WTC11 (cell line): ENCODE measurements at places on chromosomes 12 and 14. TPM values are rescaled to one million over a fixed set of nuclear protein-coding genes. Genes with fewer than 3 reads are reported as not detected.
A peak's percentile ranks its signal among the peaks of the same experiment; 100 is the strongest.

DNA sequence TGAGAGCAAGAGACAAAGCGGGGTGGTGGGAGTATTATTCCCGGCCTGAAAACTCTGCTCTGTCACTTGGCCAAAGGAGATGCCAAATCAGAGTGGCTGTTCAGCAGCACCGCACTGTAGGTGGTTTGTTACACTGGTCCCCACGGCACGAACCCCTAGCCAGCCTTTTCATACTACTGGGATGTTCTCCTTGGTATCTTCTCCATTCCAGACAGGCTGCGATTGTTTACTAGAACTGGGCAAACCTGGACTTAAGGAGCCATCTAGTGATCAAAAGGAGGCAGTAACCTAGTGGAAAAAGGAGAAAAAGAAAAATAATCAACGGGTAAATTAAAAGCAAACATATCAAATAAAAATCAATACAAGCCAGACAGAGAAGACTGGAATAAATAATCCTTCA, 58.9 kb upstream of the TMTC2 start:
- no peaks in the 10 kb centered on the region for H3K4me1 ChIP-seq
- H3K27me3 ChIP-seq = no peaks in the 10 kb centered on the region
- H3K36me3 ChIP-seq = no peaks in the 10 kb centered on the region
- no peak overlapping the region for H3K27ac ChIP-seq

DNA sequence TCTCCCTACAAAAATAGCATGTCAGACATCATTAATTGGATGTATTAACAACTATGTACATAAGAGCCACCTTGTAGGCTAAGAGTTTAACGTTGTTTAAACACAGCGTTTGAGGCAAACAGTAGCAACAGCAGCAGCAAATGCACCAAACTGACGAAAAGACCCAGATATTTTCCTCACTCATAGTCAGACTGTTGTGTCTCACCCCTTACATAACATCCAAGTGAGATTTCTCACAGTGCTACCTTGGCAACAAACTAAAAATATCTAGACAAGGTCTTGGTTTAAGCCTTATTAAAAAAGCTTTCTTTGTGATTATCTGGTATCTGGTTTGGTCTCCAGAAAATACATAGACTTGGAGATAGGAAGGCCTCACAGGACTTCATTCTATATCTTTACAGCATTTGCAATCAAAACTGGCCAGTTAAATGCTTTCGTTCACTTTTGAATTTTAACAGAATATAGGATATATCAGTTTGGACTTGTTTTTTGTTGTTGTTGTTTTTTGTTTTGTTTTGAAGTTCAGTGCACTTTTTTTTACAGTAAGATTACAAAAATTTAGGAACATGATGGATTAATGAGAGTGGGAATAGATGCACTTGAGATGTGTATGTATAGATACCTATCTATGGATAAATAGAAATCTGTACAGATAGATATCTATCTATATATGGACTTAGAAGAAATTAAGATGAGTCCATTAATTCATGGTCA, 4.1 kb downstream of the BHLHE41 start:
- H3K36me3 ChIP-seq = no peaks in the 10 kb centered on the region
- peaks cover 66% of the 10 kb centered on the region for H3K4me1 ChIP-seq
- H3K4me3 ChIP-seq = peak overlapping the region; percentile 76
- peaks cover 61% of the 10 kb centered on the region for H3K27me3 ChIP-seq
- no peak overlapping the region for H3K27ac ChIP-seq

- H3K4me3 ChIP-seq = no peak overlapping the region
- no peaks in the 10 kb centered on the region for H3K4me1 ChIP-seq
- H3K36me3 ChIP-seq = no peaks in the 10 kb centered on the region
- peaks cover 87% of the 10 kb centered on the region for H3K27me3 ChIP-seq
- no peak overlapping the region for H3K27ac ChIP-seq
Observed at GRCh38 chr14:24315807-24316596, 4.7 kb downstream of the LTB4R start.

DNA sequence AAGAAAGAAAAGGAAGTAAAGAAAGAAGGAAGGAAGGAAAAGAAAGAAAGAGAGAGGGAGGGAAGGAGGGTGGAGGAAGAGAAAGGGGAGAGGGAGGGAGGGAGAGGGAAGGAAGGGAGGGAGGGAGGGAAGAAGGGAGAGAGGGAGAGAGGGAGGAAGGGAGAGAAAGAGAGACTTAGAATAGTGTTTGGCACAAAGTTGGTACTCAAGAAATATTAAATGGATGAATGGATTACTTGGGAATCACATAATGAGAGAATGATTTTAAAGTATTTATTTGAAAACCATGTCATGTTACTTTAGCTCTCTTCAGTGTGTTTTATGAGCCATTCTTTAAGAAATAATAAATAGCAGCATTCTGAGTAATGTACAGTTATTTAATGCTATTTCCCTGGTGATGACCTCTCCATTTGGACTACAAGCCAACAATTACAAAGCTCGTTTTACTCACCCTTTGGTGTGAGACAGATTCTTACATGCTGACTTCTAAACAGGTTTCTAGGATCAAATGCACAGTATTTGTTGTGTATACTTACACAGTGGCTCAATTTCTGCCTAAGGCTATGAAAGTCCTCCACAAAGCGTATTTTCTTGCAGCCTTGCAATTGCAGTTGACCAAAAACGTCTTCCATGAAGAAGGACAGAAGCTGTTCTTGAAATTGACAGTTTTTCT, 861 bp downstream of the IL26 start:
- DNase-seq = no peak
- H3K27ac ChIP-seq = no peak overlapping the region
- H3K4me3 ChIP-seq = no peak overlapping the region
- H3K4me1 ChIP-seq = peaks cover 11% of the 10 kb centered on the region
- H3K27me3 ChIP-seq = no peaks in the 10 kb centered on the region

DNA sequence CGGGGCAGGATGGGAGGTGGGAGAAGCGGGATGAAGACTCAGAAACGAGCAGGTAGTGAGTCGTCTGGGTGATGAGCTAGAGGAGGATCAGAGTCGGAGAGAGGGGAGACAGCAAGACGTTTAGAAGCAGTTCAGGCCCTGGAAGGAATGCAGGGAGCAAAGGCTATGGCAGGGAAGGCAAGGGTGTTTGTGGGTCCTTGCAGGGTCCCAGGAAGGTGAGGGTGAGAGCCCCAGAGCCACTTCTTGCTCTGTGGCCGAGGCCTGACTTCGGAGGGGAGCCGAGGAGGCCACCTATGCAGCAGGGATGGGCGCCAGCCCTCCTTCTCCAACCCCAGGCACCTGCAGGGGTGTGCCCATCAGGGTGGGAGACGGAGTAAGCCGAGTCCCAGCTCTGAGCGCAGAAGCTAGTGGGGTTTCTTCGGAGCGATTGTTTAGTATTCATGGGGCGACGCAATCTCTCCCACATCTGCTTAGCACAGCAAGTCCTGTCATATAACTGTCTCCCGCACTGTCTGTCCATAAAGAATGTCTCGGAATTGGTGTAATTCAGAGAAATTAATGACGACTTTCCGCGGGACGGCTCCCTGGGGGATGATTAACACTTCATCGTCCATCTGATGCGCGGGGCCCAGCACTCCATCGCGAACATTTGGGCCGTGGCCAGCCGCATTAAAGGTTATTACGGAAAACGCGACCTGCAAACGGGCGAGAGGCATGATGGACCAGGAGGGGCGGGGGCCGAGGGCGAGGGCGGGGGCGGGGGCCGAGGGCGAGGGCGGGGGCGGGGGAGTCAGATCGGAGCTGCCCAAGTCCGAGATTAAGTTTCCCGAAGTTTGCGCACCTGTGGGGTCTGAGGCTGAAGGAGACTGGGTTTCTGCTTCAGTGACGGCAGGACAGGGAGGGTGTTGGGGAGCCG, 12.2 kb upstream of the CALCOCO1 start:
- H3K27me3 ChIP-seq = no peaks in the 10 kb centered on the region; the same call in 1 of the 2 replicates
- DNase-seq = no peak
- peaks cover 26% of the 10 kb centered on the region for H3K4me1 ChIP-seq
- H3K4me3 ChIP-seq = no peak overlapping the region

Gene KRT8
- 424 to 477 TPM (median 429 TPM) in 3 replicates for total RNA-seq

Gene ART4
- total RNA-seq = not detected in 3 replicates

Gene BEGAIN
- total RNA-seq = 1.3 to 1.8 TPM (median 1.3 TPM) in 3 replicates

Gene ALDH1L2
- 3.5 to 7.7 TPM (median 5.5 TPM) in 3 replicates for total RNA-seq

Gene VDR
- 0.76 to 1.3 TPM (median 0.76 TPM) in 3 replicates for total RNA-seq

Gene SPRING1
- total RNA-seq = 42.1 to 46.1 TPM (median 43.7 TPM) in 3 replicates
